A549 treated with GW870086 at 1 μM for 4 hours (cell line): ENCODE measurements at places on chromosomes 6 and 20. TPM values are rescaled to one million over a fixed set of nuclear protein-coding genes. Genes with fewer than 3 reads are reported as not detected.

BCAS1 gene
- total RNA-seq, result 0.37 to 0.50 TPM (median 0.39 TPM) in 5 replicates

PLN gene
- not detected in 5 replicates for total RNA-seq

CTCFL gene
- not detected in 5 replicates for total RNA-seq

ULBP1 gene
- 0.53 to 0.99 TPM (median 0.79 TPM) in 5 replicates for total RNA-seq

SLC17A1 gene
- total RNA-seq, result 0.12 TPM in 1 of 5 replicates, not detected in the others

HRH3 gene
- total RNA-seq, result not detected in 5 replicates

ZNF165 gene
- 0.67 to 0.97 TPM (median 0.90 TPM) in 5 replicates for total RNA-seq

DAAM2 gene
- 0.06 to 0.08 TPM (median 0.07 TPM) in 3 of 5 replicates, not detected in the others for total RNA-seq

IL17A gene
- total RNA-seq, result not detected in 5 replicates

PRR18 gene
- total RNA-seq, result 0.07 to 0.15 TPM (median 0.12 TPM) in 5 replicates

SCGN gene
- total RNA-seq, result 0.09 to 0.23 TPM (median 0.19 TPM) in 4 of 5 replicates, not detected in the other

PPIL4 gene
- total RNA-seq, result 11.7 to 18.3 TPM (median 14.5 TPM) in 5 replicates

ZBP1 gene
- 0.13 TPM in 1 of 5 replicates, not detected in the others for total RNA-seq

DEF6 gene
- 0.06 TPM in 1 of 5 replicates, not detected in the others for total RNA-seq

LY86 gene
- total RNA-seq, result not detected in 5 replicates

PNLDC1 gene
- 0.07 to 0.08 TPM in 2 of 5 replicates, not detected in the others for total RNA-seq

DEFB114 gene
- total RNA-seq, result not detected in 5 replicates

FAXC gene
- 6.1 to 7.4 TPM (median 6.8 TPM) in 5 replicates for total RNA-seq

RTF2 gene
- total RNA-seq, result 74.3 to 97.3 TPM (median 91.8 TPM) in 5 replicates

AVP gene
- total RNA-seq, result not detected in 5 replicates

RIPOR2 gene
- 0.13 to 0.18 TPM (median 0.15 TPM) in 4 of 5 replicates, not detected in the other for total RNA-seq

ZSCAN23 gene
- total RNA-seq, result not detected in 5 replicates
